ENCODE measurements at places on chromosomes 1 and 21.
A peak's percentile ranks its signal among the peaks of the same experiment; 100 is the strongest.

GRCh38 chr21:44357064-44357837 is 3.8 kb downstream of the TRPM2 start:
- DNase-seq: no peak

- DNase-seq: no peak
Observed at GRCh38 chr21:44519346-44520325, 20.4 kb downstream of the KRTAP10-1 start.

DNA sequence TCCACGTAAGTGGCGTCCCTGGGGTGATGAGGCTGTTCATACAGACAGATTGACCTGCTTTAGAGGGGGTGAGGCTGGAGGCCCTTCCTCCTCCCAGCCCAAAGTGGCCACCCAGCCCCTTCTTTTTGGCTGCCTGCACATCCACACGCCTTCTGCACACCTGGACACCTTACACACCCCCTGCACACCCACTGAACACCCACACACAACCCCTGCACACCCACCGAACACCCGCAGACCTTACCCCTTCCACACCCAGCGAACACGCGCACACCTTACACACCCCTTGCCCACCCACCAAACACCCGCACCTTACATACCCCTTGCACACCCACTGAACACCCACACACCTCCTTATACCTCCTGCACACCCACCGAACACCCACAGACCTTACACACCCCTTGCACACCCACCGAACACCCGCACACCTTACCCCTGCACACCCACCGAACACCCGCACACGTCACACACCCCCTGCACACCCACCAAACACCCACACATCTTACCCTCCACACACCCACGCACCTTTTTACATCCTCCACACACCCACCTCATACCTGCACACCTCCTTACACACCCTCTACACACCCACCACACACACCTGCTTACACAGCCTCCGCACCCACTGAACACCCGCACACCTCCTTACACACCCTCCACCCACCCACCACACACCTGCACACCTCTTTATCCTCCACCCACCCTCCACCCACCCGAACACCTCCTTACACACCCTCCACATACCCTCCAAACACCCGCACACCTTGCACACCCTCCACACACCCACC is 37.7 kb downstream of the COQ8A start:
- no peak for DNase-seq

DNA sequence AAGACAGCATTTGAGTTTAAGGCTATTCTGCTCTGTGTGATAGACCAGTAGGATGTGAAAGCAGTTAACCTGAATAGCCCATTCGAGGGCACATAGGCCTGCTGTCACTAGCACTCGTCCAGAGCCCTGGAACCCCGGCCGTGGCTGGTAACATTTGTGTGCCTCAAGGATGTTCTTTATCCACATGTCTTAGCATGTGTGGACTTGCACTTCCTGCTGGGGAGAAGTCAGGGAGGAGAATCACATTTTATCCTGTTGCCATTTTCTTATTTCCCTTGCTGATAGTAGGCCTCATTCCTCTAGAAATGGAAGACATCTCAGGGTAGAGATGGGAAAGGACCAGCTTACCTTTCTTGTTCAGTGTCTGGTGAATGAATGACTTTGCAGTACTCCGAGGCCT is 54.7 kb downstream of the VPS13D start:
- DNase-seq: no peak

DNA sequence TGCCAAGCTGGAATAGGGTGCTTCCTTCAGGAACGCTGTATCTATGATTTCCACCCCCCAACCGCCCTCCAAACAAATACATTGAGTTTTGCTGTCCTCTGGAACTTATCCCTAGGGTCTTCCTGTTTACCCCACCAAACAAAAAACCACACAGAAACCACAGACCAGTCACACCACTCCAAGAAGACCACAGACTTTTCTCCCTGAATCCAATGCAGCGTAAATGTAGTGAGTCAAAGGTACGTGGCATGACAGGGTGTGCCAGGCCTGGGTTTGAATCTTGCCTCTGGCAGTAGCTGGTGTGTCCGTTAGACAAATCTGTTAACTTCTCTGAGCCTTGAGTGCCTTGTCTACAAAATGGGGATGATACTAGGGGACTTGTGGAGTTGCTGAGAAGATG is 27.8 kb downstream of the ASAP3 start:
- DNase-seq: no peak

GRCh38 chr21:31158789-31159581 is 120.7 kb upstream of the KRTAP19-8 start:
- no peak for DNase-seq

- no peak for DNase-seq
Observed at GRCh38 chr1:215890438-215890837, 323.3 kb downstream of the KCTD3 start.

- no peak for DNase-seq
Observed at GRCh38 chr1:70536708-70537366, 125.8 kb downstream of the CTH start.

- peak; percentile 53 for DNase-seq
Observed at GRCh38 chr1:46301808-46302640, 1.4 kb downstream of the LRRC41 start.

DNA sequence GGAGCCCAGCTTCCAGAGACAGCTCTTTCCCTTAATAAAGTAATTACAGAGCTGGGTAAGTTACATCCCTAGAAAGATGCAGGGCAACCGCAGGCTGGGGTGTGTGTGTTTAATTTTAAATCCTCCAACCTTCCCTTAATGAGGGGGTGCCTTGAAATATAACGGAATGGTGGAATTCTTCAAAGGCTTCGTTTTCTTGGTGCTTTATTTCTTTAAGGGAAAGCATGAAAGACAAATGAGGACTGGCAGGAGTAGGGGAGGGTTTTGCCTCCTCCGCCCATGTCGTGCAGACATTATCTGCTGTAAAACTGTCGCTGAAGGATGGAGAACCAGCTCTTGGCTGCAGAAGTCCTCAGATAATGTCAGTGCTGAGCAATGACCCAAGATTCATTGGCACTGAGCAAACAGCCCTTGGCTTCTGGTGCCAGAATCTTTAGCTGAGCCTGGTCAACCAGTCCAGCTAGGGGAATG is 15.5 kb downstream of the SLC6A17 start:
- no peak for DNase-seq

- DNase-seq: no peak
Observed at GRCh38 chr1:165869343-165869742, 41.9 kb downstream of the UCK2 start.

DNA sequence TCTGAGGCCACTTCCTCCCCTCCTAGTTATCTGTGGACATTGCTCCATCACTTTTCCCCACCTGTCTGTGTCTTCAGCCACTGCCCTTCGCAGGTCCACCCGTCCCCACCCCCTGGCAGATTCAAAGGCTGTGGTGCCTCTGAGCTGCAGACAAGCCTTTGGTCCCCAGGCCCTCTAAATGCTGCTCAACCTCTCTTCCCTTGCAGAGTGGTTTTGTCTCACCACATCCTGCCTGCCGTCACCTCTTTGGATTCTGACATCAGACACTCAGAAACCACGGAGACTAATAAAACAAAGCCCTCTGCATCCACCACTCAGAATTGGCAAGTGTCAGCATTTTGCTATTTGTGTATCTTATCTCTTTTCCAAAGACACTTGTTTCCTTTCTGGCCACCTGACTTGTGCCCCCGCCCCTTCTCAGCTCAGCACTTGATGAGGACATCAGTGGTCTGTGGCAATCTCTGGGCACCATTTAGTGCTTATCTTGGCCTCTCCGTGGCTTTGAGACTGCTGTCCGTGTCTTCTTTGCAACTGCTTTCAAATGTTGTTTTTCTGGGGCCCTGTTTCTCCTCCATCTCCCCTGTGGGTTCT is 7.7 kb downstream of the CNIH3 start:
- DNase-seq: no peak

GRCh38 chr1:205774198-205775014 is 876 bp downstream of the RAB29 start:
- peak; percentile 32 for DNase-seq
